ENCODE measurements at places on chromosomes 3 and 15. TPM values are rescaled to one million over a fixed set of nuclear protein-coding genes. Genes with fewer than 3 reads are reported as not detected.

ANKDD1A gene
- total RNA-seq = 4.7 TPM

ARGFX gene
- total RNA-seq = not detected

DNA sequence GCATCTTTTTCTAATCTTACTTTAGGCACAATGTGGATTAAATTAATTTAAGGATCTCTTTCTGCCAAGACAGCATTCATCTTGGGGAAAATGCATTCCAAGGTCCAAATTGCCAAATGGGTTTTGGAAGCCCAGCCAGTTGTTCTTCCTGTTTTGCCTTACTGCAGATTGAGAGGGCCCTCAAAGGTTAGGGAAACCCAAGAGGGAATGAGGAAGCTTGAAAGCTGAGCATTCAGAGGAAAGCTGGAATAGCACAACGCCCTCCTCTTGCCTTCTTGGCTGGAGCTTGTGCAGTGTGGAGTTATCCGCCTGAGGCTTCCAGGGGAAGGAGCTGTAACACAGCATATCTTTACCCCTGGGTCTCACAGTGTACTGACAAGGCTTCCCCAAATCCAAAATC lies 18.2 kb upstream of the SACM1L start:
- no peak for DNase-seq

GRCh38 chr3:156449710-156450574 lies 105.0 kb downstream of the SSR3 start:
- DNase-seq = no peak

GRCh38 chr3:171528102-171528501 lies 67.9 kb upstream of the TNIK start:
- DNase-seq = no peak

DNA sequence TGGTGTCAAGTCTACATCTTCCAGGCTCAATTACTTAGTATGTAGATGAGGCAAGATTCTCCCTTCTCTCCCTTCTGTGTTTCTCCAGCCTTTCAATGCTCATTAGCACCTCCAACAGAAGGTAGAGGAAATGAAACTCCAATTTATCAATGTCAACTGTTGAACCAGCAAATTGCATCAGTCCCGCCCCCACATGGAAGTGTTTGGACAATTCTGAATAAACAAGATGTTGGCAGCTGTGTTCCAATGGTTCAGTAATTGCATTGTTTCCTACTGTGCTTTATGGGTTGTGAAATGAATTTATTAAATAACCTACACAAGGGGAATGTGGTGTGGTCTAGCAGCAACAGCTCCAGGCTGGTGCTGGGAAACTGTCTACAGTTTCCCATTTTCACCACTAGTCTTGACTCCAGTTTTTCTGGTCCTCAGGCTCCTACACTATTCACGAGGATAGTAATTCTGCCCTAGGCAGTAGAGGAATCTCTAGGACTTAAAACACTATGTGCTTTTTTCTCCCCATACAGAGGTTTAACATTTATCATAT lies 91.9 kb downstream of the MB21D2 start:
- peak; percentile 74 for DNase-seq

DNA sequence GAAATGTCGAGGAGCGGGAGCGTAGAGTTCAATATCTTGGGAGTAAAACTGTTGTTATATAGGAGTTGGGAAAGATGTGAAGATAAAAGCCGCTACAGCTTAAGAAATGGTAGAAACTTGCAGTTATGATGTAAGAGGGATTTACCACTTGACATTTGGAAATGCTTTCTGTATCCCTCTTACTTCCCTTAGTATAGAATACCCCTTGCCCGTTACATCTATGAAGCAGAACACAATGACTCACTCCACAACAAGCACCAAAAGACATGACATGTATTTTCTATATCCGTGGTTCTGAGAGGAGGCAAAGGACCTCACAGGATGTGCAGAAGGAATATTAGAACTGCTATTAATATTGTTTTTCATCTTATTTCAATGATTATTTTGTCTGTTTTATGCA lies 254.2 kb upstream of the NR2F2 start:
- no peak for DNase-seq
